ENCODE measurements at places on chromosomes 13 and 19.

- no peak for DNase-seq
Observed at GRCh38 chr13:65585346-65585745, 1644.8 kb downstream of the PCDH9 start.

GRCh38 chr13:79258489-79258888, 147.6 kb downstream of the RBM26 start:
- no peak for DNase-seq

- no peak for DNase-seq
Observed at GRCh38 chr13:79901336-79901735, 420.4 kb downstream of the NDFIP2 start.

DNA sequence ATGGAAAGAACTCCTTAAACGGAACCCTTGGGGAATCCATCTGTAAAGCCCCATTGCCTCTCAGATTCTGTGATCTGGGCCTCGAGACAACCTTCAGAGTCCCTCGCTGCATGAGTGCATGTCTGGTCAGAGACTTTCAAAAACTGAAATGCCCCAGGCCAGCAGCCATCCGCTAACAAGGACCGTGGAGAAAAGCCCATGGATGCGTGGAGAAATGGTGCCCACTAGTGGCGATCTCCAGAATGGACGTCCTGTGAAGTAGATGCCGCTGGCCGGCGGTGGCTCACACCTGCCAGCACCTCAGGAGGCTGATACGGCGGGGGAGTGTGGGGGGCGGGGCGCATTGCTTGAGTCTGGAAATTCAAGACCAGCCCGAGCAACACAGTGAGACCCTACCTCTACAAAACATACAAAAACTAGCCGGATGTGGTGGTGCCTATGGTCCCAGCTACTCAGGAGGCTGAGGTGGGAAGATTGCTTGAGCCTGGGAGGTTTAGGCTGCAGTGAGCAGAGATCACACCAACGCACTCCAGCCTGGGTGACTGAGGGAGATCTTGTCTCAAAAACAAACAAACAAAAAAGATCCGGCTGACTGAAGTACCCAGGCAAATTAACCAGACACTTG, 7.9 kb upstream of the CDC16 start:
- DNase-seq, result peak; percentile 85

GRCh38 chr13:22497991-22498780, 682.6 kb upstream of the SGCG start:
- no peak for DNase-seq

GRCh38 chr13:110590577-110590976, 24.8 kb upstream of the NAXD start:
- no peak for DNase-seq

GRCh38 chr19:16380943-16381755, 56.5 kb downstream of the KLF2 start:
- DNase-seq, result no peak

- DNase-seq, result no peak
Observed at GRCh38 chr13:98847780-98848179, 95.3 kb upstream of the SLC15A1 start.

DNA sequence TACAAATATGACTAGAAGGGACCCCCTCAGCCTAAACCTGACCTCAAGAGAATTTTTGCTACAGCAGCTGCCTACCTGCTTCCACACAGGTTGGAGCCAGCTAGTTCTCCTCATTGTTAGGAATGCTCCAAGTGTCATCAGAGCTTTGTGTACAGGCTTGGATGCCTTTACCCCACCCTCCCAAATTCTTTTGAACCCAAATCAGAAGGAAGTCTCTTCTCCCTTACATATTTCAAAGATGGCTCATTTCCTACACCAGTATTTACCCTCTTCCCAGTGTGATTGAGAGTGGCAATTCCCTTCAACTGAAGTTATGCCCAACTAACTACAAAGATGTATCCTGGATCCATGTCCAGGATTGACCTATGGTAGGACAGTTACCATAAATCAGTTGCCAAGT, 323.2 kb downstream of the OXGR1 start:
- DNase-seq, result no peak

DNA sequence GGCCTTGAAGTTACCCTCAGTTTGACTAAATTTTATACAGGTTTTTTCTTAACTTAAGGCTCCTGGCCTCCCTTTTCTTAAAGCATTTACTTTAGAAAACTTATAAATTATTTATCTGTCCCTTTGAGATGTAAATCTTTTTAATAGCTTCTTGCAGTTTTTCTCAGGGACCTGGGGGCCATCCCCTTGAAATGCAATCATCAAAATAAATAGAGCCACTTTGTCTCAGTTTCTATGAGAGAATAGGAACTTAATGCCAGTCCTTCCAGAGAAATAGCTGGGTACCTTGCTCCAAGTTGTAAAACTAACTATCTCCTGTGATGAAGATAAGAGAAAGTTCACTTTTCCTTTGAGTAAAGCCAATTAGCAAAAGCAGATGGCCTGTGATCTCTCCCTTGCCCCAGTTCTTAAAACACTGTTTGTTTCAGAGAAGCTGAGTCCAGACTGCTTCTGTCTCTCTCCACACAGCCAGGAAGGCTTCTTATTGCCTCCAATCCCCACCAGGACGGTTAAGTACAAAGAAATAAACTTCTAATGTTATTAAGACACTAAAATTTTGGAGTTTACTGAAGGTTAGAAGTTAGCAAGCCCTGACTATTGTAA, 913.1 kb downstream of the OLFM4 start:
- DNase-seq, result no peak

DNA sequence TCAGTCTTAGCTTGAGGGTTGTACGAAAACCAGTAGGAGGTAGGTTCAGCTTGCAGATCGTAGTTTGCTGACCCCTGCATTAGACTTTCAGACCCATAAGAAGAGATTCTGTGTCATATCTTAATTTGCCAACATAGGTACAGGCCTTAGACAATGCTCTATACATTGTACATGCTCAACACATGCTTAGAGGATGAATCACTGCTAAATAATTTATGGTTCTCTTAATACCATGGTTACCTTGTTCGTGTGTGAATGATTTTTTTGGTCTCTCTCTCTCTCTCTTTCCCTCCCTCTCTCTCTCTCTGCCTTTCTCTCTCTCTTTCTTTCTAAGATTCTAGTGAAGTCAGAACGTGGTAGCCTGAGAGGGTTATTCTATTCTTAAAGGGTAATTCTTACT, 112.2 kb downstream of the FGF14 start:
- DNase-seq, result no peak

DNA sequence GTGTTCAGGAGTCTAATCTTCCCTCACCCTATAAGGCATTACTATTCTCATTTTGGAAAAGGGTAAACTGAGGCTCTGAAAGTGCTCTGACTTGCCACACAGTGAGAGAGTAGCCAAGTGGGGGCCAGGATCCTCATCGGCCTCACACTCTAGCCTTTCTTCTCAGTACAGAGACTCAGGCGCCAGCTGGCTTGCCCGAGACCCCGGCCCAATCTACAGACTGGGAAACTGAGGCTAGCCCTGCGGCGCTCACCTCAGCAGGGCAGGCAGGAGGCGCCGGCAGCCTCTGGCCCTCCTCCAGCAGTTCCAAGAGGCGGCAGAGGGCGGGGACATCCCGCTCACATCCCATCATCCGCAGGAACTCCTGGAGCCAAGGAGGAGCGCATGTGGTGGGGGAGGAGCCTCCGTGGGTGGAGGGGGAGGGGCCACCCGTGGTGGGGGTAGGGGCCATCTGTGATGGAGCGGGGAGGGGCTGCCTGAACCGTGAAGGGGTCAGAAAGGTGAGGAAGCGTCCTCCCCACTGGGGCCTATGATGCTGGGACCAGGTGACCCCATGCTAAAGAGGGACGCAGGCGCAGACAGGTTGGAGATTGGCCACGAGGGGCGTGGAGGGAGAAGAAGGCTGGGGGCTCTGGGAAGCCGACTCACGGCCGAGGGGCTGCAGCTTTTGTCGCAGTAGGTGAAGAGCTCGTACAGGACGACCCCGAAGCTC, 8.7 kb upstream of the INSL3 start:
- DNase-seq, result no peak

GRCh38 chr13:90438576-90438975, 908.9 kb upstream of the MIR17HG start:
- DNase-seq, result no peak

GRCh38 chr19:15108845-15109767, 1.9 kb downstream of the SYDE1 start:
- DNase-seq, result no peak
